ENCODE measurements at places on chromosomes 4 and X. TPM values are rescaled to one million over a fixed set of nuclear protein-coding genes. Genes with fewer than 3 reads are reported as not detected.

The PGAM4 gene
- polyA plus RNA-seq: 0.49 TPM

DNA sequence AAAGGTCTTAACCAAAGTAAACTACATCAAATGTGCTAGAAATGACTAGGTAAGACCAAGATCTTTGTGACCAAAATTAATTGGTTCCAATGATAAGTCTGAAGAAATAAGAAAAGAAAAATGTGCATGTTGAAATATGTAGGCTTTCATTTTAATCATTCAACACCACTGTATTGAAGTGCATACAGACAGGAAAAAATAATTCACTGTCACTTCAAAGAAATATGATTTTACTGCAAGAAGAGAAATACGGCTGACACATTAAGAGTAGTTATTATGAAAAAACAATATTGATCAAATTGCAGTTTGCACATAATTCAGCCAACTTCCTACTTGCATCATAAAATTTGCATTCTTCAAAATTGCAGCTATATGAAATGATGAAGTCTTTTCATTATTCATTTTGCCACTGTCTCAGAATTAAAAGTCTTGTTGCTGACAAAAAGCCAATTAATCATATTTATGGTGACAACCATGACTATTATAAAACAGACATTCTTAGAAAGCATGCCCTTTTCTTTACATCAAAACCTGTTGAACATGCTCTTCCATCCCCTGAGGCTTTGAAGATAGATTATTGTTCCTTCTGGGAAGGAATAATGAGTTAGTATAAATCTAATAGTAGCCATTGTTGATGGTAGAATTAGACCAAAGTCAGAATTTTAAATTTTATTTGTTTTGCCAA, 405.9 kb upstream of the MAD2L1 start:
- DNase-seq: no peak

DNA sequence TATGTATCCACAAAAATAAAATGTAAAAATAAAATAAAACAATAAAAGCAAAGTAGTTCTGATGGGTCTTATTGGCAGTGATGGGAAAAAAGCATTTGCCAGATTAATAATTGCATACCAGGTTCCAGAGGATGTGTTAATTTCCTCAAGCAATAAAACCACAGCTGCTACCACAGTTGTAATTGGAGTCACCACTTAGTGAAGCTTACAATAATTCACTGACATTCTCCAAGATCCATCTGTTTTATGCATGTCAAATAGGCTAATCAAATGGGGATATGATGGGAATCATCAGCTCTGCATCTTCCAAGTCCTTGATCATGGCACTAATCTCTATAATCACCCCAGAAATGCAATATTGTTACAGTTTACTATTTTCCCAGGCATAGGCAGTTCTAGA, 123.5 kb upstream of the EMCN start:
- DNase-seq: no peak

The MTNR1A gene
- polyA plus RNA-seq: 1.4 TPM

DNA sequence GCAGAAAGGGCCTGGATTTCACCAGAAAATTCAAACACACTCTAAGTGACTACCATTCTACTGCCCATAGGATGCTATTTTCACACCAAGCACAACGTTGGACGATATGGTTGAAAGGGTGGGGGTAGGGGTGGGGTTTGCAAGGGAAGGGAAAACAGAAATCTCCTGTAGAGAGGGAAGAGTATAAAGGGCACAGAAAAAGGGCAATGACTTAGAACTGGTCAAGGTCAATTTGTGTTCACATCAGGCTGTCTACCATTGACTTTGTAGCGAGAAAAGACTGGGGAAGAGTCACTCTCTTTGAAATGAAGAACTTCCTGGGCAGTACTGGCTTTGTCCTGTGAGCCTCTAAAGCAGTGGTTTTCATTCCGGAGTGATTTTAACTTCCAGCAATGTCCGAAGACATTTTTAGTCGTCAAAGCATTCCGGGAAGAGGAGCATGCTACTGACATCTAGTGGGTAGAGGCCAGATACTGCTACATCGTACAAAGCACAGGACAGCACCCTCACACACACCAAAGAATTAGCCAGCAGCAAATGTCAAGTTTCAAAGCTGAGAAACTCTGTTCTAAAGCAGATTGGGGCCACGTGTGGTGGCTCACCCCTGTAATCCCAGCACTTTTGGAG, 48.4 kb upstream of the SLC7A3 start:
- no peak for DNase-seq

GRCh38 chr4:139770361-139770760, 104.7 kb downstream of the MGST2 start:
- DNase-seq: no peak

The CLDN22 gene
- 0.38 TPM for polyA plus RNA-seq

The LDB2 gene
- 109 TPM for polyA plus RNA-seq

DNA sequence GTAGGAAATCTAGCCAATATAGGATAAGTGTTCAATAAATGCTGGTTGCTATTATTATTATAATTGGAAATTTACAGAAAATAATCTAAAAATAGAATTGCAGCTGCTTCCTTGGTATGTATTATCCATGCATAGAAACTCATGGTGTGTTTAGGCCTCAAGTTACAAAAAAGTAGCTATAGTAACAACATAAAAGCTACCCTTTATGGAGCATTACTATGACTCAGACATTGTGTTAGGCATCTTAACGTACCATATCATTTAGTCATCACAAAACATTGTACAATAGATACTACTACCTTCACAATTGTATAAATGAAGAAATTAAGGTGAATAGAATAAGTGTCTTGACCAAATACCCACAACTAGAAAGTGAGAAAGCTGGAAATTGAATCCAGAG, 126.9 kb upstream of the NRK start:
- DNase-seq: no peak

The ASB12 gene
- polyA plus RNA-seq: 0.44 TPM

GRCh38 chr4:172686021-172686420, 482.6 kb upstream of the GALNT7 start:
- no peak for DNase-seq

DNA sequence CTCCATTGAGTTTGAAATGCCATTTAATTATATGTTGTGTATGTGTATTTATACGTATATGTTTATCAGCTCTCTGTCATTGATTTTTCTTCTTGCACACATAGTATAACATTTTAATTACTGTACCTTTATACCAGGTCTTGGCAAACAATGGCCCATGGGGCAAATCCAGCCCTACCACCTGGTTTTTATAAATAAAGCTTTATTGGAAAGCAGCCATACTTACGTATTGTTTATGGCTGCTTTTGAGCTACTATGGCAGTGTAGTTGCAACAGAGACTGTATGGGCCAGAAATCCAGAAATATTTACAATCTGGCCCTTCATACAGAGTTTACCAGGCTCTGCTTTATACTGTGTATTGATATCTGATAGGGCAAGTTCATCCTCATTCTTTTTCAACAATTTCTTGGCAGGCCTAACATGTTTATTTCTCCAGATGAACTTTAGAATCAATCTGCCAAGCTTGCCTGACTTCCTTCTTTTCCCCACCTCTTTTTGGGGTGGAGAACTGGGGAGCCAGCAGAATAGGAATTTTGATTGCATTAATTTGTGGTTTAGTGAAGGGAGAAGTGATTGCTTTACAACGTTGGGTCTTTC, 15.8 kb downstream of the DCUN1D4 start:
- DNase-seq: no peak

GRCh38 chr4:127889903-127890302, 9.2 kb downstream of the PLK4 start:
- no peak for DNase-seq

The ASB9 gene
- 12.0 TPM for polyA plus RNA-seq

The RBM46 gene
- 0.04 TPM for polyA plus RNA-seq

Measured in right renal pelvis (tissue), 4 donors.